ENCODE measurements at places on chromosomes 1 and 21.

GRCh38 chr21:28522014-28522799, 470.5 kb downstream of the LTN1 start:
- peak; percentile 77 for DNase-seq

GRCh38 chr1:69693921-69694675, 126.4 kb downstream of the LRRC7 start:
- DNase-seq: no peak

GRCh38 chr1:215932558-215932957, 365.5 kb downstream of the KCTD3 start:
- no peak for DNase-seq

DNA sequence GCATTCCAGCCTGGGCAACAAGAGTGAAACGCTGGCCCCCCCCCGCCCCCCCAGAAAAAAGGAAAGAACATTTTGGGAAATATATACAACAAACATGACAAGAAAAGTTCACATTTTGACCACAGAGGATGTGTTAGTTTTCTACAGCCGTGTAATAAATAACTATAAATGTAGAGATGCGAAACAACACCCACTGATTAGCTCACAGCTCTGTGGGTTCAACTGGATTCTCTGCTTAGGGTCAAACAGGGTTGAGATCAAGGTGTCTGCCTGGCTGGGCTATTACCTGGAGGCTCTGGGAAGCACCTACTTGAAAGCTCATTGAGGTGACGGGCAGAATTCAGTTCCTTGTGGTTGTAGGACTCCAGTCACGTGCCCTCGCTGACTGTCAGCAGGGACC, 11.1 kb upstream of the VPS26C start:
- no peak for DNase-seq

DNA sequence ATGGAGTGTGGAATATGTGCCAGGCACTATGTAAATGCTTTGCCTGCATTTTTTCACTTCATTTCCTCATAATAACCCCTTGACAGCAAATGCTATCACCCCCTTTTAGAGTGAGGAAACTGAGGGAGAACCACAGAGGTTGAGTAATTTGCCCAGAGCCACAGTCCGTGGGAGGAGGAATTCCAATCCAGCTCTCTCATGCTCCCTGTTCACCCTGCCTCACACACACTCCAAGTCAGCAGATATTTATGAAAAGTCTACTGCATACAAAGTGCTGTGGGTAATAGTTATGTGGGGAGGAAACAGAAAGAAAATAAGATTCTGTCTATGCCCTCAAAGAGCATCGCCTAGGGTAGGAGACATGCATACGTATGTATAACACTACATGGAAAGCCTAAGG, 30.9 kb upstream of the RBM15 start:
- no peak for DNase-seq

DNA sequence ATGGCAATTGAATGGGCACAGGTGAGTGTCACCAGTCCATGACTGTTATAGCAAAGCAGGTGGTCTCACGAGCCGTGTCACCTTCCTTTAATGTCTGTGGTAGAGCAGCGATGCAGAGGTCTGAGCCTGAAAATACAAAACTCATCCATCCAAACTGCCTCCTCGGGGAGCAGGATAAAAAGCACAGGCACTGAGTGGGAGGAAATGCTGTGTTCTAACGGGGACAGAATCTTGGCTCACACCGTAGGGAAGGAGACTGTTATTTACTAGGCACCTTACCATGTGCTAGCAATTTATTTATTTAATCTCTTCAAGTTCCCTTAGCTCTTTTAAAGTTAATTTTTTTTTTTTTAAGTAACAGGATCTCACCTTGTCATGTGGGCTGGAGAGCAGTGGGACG, 1.2 kb downstream of the ASCL5 start:
- no peak for DNase-seq

- DNase-seq: no peak
Observed at GRCh38 chr1:229342656-229343569, at the start of gene CCSAP. CCSAP (minus strand) TSS chr1:229343047; CDS start chr1:229342465, 582 bp downstream.

DNA sequence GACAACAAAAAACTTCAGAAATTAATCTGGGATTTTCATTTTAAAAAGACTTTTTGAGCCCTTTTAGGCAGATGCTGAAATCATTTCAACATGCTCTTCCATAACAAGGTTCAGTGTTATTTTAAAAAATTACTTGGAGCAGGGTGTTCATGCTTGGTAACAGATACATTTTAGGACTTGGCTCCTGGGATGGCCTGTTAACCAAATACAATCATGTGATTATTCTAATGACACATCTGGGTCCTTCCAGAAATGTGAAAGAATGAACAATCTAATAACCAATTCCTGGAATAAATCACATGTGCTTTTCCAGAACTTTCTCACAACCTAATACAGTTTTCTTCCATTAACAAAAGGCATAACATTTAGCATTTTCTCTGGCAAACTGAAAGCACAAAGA, 379.8 kb upstream of the RUNX1 start:
- DNase-seq: no peak
